ENCODE measurements at places on chromosomes 3 and 15.

DNA sequence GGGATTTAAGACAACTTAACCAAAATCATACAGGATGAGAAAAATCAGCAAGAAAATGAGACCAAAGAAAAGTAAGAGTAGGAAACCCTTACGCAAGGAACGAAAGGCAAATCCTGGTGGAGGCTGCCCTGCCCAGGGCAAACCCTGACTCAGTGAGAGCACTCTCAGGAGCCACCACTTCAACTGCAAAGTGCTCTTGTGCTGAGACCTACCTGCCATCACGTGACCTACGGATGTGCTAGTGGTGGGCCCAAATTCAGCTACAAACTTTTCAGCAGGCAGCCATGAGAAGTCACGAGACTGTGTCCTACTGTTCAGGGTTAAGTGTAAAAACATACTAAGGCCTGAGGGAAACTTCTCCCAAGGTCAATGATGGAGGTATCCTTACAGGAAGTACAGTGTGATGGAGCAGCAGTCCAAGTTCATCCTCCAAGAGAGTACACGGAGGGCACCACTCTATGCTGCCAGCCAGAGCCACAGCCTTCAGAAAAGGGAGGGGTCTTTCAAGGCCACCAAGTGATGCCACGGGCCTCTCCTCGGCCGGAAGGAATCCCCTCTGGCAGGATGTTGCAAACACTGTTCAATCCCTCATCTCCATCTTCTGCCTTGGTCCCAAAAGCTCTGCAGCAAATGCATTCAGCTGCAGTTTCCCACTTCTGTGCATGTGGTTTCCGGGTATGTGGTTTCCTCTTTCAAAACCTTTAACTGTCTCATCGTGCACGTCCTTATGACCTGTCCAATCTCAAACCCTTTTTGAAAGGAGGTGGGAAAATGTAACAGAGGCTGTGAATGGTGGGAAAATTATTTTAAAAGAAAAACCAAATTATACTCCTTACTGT, 9.5 kb downstream of the CHSY1 start:
- peak; percentile 85 for DNase-seq

GRCh38 chr3:45239254-45239653, 13.2 kb upstream of the TMEM158 start:
- no peak for DNase-seq

- no peak for DNase-seq
Observed at GRCh38 chr3:8509961-8510360, 8.3 kb downstream of the LMCD1 start.

- DNase-seq = no peak
Observed at GRCh38 chr3:97940034-97940433, 32.2 kb downstream of the RIOX2 start.

DNA sequence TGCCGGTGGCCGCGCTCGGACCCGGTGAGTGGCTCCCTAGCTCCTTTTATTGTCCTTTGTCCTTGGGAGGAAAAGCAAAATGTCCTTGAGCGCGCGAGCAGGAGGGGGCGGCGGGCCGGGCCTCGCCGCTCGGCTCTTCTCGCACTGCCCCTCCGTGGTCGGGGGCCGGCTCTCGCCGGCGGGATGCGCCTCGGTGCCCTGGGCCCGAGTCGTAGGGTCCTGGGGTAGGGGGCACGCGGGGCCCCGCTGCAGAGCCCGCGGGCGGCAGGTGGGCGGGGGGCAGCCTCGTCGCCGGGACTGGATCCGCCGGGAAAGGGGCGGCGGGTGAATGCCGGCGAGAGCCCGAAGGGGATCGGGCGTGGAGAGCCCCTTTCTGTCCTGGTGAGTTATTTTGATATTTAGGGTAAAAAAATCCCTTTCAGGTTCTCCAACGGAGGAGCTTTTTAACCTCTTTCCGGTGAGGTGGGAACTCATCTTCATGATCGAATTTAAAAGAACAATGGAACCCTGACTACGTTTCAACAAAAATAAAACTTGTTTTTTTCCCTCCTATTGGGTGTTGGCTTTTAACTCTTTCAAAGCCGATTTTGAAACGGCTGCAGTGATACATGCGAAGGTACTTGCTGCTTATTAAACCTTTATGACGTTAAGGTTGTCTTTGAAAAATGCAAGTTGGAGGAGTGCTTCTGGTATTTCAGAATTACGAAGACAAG, 16.8 kb upstream of the CHD2 start:
- DNase-seq = peak; percentile 59

GRCh38 chr15:90106522-90107117, 4.4 kb upstream of the IDH2 start:
- DNase-seq = no peak

DNA sequence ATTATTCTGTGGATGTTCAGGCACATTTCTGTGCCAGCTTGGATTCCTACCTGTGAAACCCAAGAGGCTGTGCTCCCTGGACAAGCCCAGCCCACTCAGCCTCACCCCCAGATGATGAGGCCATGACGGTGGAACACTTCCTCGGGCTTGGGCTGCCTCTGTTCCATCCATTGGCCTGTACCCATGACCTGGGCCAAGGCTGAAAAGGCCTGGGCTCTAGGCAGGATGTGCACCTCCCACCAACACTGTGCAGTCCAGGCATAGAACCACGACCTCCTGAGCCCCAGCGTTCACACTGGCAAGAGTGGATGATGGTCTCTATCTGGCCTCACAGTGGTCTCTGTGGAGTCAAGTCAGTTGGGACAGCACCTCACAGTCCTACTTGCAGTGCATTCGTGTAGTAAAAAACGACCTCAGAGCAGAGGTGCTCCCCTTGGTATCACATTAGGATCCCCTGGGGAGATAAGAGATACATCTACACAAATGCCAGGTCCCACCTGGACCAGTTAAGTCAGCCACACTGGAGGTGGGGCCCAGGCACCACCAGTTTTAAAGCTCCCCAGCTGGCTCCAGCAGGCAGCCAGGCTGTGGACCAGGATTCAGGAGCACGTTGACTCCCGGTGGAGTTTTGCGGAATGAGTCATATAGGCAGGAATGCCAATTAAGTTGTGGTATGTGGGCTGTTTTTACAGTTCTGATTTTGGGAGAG, 39.0 kb upstream of the IGF1R start:
- DNase-seq = no peak

GRCh38 chr15:92636908-92637481, 18.6 kb downstream of the FAM174B start:
- DNase-seq = no peak

- DNase-seq = no peak
Observed at GRCh38 chr3:23968463-23969184, 23.5 kb downstream of the NR1D2 start.

GRCh38 chr3:197846491-197846890, 55.4 kb downstream of the LRCH3 start:
- DNase-seq = no peak

DNA sequence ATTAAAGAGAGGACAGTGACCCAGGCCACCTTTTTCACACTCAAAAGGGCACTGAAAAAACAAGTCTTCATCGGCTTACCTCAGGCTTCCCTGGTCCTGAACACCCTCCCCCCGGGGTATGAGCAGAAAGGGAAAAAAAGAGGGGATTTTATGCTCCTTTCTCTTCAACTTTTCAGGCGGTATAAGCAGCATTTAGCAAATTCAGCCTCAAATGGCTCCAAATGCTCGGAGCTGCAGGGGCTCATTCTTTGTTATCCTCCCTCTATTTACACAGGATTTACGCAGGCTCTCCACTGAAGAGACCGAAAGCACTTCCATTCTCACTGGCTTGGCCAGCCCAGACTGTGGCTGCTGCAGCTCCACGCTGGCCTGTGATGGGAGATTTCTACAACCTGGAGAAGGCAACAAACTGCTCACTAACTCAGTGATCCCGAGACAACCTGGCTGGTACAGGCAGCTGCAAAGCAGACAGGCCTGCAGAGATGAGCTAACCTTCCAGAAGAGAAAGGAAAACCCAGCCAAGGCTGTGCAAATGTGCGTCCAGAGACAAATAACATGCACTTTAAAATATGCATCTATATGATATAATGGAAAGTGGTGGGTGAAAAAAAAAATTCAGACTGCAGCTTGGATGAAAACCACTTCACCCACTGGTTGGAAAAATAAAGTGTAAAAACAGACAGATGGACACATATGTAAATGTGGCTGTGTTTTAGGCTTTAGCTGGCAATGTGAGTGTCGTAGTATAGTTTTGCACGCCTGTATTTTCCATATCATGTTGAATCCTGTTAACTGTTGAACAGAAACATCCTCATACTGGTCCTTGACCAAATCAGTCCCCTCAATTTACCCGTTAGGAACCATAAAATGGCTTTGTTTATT, 54.2 kb downstream of the MEIS2 start:
- DNase-seq = no peak

DNA sequence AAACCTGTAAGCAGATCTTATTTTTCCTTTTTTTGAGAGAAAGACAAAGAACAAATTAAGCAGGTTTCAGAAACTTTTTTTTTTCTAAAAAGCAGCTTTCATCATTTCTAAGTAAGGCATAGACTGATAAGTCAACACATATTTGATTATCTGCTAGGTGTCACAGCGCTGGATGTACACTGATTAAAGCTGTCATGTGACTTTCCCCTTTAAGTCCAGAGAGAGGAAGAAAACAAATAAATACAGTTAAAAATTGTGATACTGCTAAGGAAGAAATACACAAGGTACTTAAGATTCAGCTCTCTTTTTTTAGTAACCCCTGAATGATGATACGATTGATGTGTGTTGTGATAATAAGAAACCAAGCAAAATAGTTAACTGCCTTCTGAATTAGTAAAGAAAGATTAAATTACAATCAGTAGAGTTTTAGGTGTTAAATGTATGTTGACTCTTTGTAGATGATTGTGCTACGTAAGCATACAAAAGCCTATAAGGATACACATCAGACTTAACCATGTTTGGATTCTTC, 2.8 kb downstream of the GLCE start:
- DNase-seq = no peak

- no peak for DNase-seq
Observed at GRCh38 chr15:72176159-72176558, 21.4 kb downstream of the GRAMD2A start.

- no peak for DNase-seq
Observed at GRCh38 chr15:36905908-36906307, 194.4 kb downstream of the MEIS2 start.

DNA sequence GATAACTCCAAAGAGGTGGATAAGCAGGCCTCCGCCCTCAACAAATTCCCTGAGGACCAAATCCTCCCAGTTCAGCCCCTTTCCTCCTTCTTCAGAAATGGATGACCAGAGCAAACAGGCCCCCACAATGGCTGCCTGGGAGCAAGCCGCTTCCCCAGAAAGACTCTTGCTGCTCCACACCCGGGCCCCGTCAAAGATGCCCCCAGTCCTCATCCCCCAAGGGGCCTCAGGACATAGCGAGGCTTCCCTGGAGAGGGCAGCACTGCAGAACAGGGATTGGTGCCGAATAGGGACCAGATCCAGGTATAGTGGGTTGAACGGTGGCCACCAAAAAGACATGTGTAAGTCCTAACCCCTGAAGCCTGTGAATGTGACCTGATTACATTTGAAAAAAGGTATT, 502.3 kb downstream of the SHQ1 start:
- no peak for DNase-seq

DNA sequence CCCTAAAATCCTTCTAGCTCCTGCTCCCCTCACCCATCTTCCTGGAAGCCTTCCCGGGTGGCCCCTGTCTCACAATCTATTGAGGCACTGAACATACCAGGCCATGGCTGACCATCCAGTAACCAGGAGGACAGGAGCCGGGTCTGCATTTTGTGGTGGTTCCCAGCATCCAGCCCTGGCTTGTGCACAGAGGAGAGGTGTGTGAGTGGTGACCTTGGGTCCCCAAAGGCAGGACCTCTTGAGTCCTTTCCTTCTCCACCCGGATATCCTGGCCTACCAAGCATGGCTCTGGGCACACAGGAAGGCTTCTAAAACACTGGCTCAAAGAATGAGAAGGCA, 7.8 kb downstream of the CSK start:
- DNase-seq = no peak

- no peak for DNase-seq
Observed at GRCh38 chr3:41638381-41638780, 323.5 kb downstream of the ULK4 start.

Data from activated CD4-positive, alpha-beta T cell treated with anti-CD3 and anti-CD28 coated beads, Interleukin-2, amount 50 U/mL, for 16 hours (primary cell).